ENCODE measurements at places on chromosomes 16 and 17.

DNA sequence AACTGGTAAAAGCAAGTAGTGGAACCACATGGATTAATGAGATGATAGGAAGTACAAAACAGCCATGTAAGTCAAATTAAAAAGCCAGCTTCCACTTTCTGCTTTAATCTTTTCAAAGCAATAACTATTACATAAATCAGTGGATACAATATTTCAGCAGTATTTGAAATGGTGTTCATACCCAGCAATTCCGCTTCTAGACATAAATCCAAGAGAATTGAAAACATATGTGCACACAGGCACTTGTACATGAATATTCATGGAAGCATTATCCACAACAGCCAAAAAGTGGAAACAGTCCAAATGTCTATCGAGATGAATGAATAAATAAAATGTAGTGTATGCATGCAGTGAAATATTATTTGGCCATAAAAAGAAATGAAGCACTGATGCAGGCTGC is 27.4 kb downstream of the SLFN12L start:
- H3K4me1 ChIP-seq: no peaks in the 10 kb centered on the region
- no peak overlapping the region for H3K4me3 ChIP-seq
- peaks cover 2% of the 10 kb centered on the region for H3K27me3 ChIP-seq

DNA sequence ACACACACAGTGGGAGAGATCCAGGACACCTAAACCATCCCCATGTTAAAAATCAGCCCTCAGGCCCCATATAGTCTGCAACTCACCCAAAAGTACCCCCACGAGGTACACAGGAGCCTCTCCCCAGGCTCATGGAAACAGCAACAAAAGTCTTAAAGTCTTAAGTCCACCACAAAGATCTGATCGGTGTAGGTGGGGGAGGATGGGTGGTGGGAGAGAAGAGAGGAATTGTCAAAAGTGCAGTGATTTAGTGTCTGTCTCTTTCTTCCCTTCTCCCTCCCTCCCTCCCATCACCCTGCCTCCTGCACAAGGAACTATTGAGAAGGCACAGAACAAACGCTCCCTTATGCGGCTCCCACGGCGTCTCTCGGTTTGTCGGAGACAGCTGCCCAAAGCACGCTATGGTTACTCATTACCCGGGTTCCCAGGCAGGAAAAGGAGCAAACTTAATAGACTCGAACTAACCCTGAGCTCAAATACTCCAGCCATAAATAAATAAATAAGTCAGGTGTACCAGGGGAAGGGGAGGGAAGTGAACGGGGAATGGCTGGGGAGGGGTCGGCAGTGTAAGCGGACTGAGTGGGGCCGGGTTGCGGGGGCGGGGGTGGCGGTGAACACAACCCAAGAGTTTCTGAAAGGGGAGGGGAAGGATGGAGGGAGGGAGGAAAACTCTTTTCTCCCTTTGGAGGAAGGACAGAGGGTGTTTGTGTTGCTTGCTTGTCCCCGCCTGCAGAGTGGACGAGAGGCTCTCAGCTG is 477.4 kb downstream of the SLC39A11 start:
- H3K4me1 ChIP-seq: no peaks in the 10 kb centered on the region
- no peaks in the 10 kb centered on the region for H3K27me3 ChIP-seq
- H3K36me3 ChIP-seq: no peaks in the 10 kb centered on the region
- H3K4me3 ChIP-seq: no peak overlapping the region
- DNase-seq: peak; percentile 65

- H3K4me3 ChIP-seq: no peak overlapping the region
- no peaks in the 10 kb centered on the region for H3K27me3 ChIP-seq
- DNase-seq: no peak
- no peaks in the 10 kb centered on the region for H3K4me1 ChIP-seq
- H3K27ac ChIP-seq: peak overlapping the region; percentile 16
- H3K36me3 ChIP-seq: no peaks in the 10 kb centered on the region
Observed at GRCh38 chr17:951325-952132, 28.0 kb downstream of the NXN start.

- peak overlapping the region; percentile 20 for H3K27ac ChIP-seq
- no peak overlapping the region for H3K4me3 ChIP-seq
- peak; percentile 81 for DNase-seq
- H3K27me3 ChIP-seq: no peaks in the 10 kb centered on the region
- no peaks in the 10 kb centered on the region for H3K36me3 ChIP-seq
- peaks cover 17% of the 10 kb centered on the region for H3K4me1 ChIP-seq
Observed at GRCh38 chr17:49730078-49730784, 22.5 kb upstream of the SLC35B1 start.

GRCh38 chr16:58125041-58125440 is 4.1 kb downstream of the CFAP20 start:
- no peak for DNase-seq
- no peak overlapping the region for H3K4me3 ChIP-seq
- peaks cover 36% of the 10 kb centered on the region for H3K4me1 ChIP-seq
- H3K27ac ChIP-seq: no peak overlapping the region
- no peaks in the 10 kb centered on the region for H3K27me3 ChIP-seq

- no peaks in the 10 kb centered on the region for H3K36me3 ChIP-seq
- peaks cover 16% of the 10 kb centered on the region for H3K4me1 ChIP-seq
- no peaks in the 10 kb centered on the region for H3K27me3 ChIP-seq
Observed at GRCh38 chr16:85557083-85557970, 55.8 kb upstream of the GSE1 start.
